ENCODE measurements at places on chromosomes 7 and 10. TPM values are rescaled to one million over a fixed set of nuclear protein-coding genes. Genes with fewer than 3 reads are reported as not detected.

DNA sequence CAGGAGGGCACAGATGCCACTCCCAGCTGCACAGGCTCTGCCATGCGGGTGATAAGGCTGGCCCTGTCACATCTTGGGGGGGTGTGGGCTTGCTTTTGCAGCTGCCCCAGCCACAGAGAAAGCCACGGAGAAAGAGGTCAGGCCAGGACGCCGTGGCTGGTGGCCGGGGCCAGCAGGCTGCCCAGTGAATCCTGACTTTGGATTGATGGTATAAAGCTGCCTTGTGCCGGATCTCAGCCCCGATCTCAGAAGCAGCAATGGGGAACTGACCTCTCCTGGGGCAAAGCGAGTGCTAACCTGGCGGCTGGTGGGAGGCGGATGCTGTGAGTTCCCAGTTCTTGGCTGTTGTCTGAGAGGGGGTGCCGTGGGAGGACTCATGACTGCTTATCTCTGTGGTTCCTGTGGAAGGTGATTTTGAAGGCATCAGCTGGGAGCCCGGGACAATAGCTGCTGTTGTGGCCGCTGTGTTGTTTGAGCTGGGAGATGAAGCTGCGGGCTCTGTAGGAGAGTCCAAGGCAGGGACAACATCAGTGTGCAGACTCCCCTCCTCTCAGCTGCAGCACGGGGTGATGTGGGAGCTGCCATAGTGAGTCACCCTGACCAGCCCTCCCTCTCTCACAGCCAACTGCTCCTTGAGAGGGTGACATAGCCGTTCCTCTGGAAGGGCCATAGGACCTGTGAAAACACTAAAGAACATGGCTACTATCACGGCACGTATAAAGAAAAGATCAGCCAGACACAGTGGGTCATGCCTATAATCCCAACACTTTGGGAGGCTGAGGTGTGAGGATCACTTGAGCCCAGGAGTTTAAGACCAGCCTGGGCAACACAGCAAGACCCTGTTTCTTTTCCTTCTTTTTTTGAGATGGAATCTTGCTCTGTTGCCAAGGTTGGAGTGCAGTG lies 17.0 kb downstream of the IL15RA start:
- no peak for DNase-seq

- no peak for DNase-seq
These were observed 1.6 kb downstream of the FAM133B start for GRCh38 chr7:92588561-92588960.

DNA sequence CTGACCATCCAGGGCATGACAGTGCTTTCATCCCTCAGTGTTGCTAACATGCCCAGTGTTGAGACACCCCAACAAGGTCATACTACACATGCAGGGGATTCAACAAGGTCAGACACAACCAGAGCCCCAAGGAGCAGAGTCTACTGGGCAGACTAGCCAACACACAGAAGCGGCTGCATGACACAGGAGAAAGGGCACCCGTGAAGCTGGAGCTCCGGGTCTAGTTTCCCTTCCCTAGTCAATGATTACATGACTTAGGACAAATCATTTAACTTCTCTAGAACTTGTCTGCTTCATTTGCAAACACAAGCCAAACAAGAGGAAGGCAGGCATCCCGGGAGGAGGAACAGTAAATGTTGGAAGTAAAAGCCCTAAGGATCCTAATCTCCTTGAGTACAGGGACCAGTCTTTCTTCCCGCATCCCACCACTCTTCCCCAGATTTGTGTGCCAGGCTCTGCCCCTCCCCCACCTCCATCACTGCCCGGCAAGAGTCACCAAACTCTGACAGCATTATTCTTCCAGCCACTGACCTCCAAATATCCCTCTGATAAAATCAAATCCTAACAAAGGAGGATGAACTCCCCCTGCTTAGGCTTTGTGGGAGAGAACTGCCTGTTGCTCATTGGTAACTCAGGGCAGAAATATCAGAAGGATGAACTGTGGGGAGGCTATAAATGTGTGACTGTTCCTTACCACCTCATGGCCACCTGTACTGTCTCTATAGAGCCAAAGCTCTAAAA lies 104.3 kb downstream of the KCNMA1 start:
- no peak for DNase-seq

DNA sequence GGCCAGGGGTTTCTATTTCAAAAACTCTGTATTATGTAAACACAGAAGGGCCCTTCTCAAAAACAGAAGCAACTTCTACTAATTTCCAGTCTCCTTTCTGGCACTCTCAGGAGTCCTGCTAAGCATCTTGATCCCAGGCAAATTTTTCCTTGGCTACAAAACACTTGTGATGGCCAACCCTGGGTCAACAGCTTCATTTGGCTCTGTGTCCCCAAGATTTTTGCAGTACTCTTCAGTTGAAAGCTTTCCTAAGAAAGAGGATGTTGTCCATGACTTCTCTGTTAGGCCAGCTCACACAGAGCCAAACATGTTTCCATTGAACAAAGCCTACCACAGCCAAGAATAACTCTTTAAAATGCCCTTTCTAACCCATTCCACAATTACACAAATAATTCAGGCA lies 99.0 kb upstream of the EGR2 start:
- DNase-seq = no peak

GRCh38 chr7:139827042-139827441 lies 2.0 kb upstream of the TBXAS1 start:
- DNase-seq = no peak

Gene OPALIN
- polyA plus RNA-seq = not detected

GRCh38 chr10:72007246-72007892 lies 43.2 kb downstream of the CHST3 start:
- DNase-seq = no peak

GRCh38 chr7:55179931-55180682 lies 161.3 kb downstream of the EGFR start:
- DNase-seq = no peak

Measured in renal pelvis (tissue), 12 donors.